Naive thymus-derived CD4-positive, alpha-beta T cell (primary cell): ENCODE measurements at places on chromosomes 5 and 9. TPM values are rescaled to one million over a fixed set of nuclear protein-coding genes. Genes with fewer than 3 reads are reported as not detected.

DNA sequence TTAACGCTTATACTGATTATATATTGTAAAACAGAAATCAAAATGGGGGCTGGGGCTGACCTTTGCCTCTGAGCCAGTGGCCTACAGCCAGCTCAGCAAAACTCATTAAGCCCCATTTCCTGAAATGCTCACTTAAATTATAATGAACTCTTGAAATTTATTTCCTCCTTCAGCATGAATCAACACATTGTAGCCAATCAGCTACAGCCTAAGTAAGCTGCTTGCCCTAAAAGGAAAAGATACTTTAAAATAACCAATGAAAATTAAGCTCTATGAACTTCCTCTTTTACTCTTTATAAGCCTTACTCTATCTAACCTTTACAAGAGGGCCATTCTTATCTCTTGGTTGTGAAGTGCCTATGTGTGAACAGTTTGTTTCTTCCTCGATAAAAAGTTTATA lies 33.5 kb upstream of the SUB1 start:
- no peak for DNase-seq

GRCh38 chr5:129074903-129075302 lies 19.6 kb upstream of the ISOC1 start:
- no peak for DNase-seq

The FAM153A gene
- 125 TPM for total RNA-seq

GRCh38 chr5:7018601-7019000 lies 305.4 kb downstream of the TENT4A start:
- DNase-seq, result no peak
